Left renal pelvis (tissue), 4 donors: ENCODE measurements at places on chromosomes 16 and 17.

DNA sequence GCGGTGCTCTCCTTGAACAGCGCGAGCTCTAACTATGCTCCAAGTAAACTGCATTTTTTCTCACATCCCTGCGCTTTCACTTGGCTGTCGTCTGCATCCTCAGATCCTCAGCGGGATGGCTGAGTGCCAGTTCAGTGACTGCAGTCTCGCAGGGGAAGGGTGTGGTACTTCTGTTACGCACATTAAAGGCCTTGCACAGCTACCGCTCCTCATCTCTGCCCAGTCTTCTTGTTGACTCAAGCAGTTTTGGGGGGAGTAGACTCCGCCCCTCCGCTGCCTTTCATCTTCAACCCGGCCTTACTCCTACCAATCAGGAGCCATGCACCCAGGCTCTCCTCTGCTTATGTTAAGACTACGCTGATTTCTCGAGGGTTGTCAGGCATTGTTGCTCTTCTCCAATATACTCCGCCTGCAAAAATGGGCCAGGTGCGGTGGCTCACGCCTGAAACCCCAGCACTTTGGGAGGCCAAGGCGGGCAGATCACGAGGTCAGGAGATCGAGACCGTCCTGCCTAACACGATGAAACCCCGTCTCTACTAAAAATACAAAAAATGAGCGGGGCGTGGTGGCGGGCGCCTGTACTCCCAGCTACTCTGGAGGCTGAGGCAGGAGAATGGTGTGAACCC lies 10.0 kb downstream of the ATP5PD start:
- no peak for DNase-seq

GRCh38 chr16:51062039-51062438 lies 89.0 kb downstream of the SALL1 start:
- DNase-seq = no peak

GRCh38 chr17:61002316-61002736 lies 324.7 kb downstream of the BCAS3 start:
- peak; percentile 43 for DNase-seq

GRCh38 chr16:85781695-85782370 lies 17.5 kb downstream of the EMC8 start:
- DNase-seq = no peak

GRCh38 chr16:371515-372301 lies 1.4 kb upstream of the MRPL28 start:
- no peak for DNase-seq

DNA sequence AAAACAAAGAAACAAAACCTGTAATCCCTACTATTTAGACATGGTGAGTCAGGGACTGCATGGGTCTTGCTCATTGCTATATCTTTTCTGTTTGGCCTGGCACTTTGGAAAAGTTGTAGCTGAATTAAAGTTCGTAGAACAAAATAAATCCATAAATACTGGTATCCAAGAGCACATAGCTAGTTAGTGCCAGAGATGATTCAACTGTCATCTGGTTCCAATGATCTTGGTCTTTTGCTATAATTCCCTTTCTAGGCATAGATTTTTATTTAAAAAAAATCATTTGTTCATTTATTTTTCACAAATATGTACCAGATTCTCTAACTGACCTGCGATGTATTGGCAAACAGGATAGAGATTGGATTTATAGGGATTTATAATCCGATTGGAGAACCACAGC lies 1436.1 kb upstream of the GOT2 start:
- DNase-seq = no peak

DNA sequence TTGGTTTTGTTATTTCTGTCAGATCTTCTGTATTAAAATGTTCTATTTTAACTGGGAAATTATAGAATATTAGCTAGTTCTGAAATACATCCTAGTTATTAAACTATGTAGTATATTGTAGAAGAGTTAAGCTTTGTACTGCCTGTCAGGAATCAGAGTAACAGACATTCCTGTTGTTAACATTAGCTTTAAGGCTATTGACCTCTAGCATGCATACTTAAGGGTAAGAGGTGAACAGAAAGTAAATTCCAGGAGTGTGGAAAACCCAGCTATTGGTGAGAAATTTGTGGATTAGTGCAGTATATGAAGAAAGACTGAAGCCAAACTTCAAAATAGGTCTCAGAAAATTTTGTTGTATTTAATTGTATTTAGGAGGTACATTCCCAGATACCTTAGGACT lies 111.3 kb downstream of the CHD9 start:
- DNase-seq = no peak

- no peak for DNase-seq
These were observed 19.3 kb downstream of the CDH1 start for GRCh38 chr16:68756239-68756915.

- no peak for DNase-seq
These were observed 38.0 kb downstream of the PRMT7 start for GRCh38 chr16:68348639-68349445.

DNA sequence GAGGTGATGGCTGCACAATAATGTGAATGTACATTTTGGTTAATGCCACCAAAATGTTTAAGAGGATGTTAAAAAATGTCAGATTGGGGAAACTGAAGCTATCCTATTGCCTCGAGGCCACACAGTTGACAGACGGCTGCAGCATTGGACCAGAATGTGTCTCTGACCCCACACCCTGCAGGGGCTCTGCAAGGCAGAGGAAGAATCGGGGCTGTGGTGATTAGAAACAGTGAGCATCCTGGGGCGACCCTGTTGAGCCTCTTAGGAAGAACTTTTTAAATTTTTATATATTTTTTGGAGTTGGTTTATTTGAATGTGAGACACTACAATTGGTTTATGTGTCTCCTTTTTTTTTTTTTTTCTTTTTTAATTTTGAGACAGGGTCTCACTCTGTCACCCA lies 15.0 kb upstream of the ADORA2B start:
- no peak for DNase-seq

DNA sequence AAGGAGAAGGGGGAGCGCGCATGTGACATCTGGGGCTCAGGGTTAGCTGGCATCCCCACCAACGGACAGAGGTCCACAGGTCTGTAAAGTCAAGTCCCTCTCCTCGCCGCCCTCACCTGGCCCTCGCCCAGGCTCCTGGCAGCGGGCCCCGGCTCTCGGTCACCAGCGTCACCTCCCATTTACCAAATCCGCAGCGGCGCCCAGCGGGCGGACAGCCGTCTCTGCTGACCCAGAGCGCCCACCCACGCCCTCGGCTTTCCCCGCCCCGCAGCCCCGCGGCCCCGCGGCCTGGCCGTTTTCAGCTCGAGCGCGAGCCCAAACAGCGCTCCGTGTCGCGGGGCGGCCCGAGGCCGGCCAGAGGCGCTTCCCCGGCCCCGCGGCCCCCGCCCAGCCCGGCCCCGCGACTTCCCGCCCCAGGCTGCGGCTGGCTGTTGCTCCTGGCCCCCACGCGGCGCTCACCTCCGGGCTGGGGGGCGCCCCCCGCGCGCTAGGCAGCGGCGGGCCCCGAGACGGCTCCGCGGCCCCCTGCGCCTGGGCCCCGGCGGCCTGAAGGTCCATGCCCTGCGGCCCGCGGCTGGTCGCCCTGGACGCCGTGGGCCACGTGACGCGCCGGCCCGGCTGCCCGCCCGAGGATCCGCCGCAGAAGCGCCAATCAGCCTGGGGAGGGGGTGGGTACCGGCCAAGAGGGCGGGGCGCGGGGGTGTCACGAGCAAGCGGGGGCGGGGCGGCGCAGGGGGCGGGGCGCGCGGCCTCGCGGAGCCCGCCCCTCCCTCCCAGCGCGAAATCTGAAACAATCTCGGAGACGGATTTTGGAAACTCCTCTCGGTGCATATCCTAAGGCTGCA lies at the start of gene COPRS:
Gene COPRS (minus strand): TSS at position 603 of the 845 bp plus-strand sequence. CDS start 45 bp downstream, at position 558.
- DNase-seq = peak; percentile 52

DNA sequence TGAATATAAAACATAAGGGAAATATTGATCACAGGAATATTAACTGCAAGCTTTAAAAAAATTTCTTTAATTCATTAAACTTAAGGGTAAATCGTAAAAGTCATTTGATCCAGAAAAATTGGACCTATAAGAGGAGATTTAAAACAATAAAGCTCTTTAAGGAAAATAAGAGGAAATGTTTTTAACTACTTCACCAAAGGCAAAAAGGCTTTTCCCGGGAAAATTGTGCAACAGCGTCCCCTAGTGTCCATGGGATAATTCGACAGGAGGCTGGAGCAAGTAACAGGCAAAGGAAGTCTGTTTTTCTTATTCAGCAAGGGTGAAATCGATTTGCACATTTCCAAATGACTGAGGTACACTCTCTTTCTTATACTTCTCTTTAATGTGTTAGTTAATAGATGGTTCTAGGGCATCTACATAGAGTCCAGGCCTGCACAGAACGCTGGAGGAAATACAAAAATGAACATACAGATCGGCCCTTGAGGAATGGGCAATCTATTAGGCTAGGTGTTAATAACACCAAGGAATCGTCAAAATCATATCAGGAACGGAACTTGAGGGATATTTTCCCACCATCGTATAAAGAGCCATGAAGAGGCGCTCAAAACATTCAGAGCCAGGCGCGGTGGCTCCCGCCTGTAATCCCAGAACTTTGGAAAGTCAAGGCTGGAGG lies 61.4 kb downstream of the ZNF18 start:
- DNase-seq = peak; percentile 57

DNA sequence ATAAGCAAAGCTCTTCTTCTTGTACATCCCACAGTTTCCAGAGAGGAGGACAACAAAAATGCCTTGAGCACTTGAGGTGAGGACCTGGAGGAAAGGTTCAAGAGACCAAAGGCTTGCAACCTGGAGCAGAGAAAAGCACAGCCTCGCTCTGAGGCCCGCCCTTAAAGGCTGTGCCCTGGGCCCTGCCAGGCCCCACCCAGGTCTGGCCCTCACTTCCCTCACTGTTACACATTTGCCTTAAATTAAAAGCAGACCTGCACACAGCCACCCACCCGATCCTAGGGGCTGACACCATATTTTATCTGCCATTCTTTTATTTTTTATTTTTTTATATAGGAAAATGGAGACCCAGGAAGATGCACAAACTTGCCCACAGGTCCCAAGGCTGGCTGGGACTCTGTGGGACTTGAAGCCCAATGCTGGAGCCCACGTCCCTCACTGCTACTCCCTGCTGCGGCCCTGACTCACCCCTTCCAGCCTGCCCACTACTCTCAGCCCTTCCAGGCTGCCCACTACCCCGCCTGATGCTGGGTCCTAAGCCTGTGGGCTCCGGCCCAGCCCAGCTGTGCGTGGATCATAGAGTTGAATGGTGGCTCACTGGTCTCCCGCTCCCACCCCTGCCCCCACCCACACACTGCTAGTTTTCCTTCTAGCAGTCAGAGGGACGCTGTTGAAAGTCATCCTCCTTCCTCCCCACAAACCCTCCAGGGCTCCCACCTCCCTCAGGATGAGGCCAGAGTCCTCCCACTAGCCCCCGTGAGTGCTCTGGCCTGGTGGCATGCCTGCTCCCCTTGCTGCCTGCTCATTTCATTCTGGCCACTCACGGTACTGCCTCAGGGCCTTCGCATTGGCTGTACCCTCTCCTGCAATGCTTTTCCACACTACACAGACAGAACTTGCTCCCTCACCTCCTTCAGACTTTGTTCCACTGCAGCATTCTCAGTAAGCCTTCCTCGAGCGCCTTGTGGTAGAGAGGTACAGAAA lies 77.6 kb upstream of the MED9 start:
- DNase-seq = no peak

GRCh38 chr17:47224966-47225365 lies 15.8 kb downstream of the MYL4 start:
- DNase-seq = no peak
